ENCODE measurements at places on chromosomes 5 and 9.

GRCh38 chr9:131393622-131394463, at the start of gene PRRC2B:
Gene PRRC2B (plus strand): TSS chr9:131394086. CDS start chr9:131430145, 36,059 bp downstream.
- DNase-seq, result no peak

GRCh38 chr5:168260353-168261226, 30.9 kb upstream of the WWC1 start:
- DNase-seq, result no peak

GRCh38 chr5:57932761-57933160, 450.1 kb upstream of the ACTBL2 start:
- no peak for DNase-seq

GRCh38 chr5:142263346-142263745, 61.5 kb downstream of the SPRY4 start:
- DNase-seq, result no peak

GRCh38 chr5:5767286-5767928, 344.9 kb downstream of the ICE1 start:
- DNase-seq, result no peak

- DNase-seq, result no peak
Observed at GRCh38 chr9:98771209-98771874, 25.0 kb downstream of the ANKS6 start.

DNA sequence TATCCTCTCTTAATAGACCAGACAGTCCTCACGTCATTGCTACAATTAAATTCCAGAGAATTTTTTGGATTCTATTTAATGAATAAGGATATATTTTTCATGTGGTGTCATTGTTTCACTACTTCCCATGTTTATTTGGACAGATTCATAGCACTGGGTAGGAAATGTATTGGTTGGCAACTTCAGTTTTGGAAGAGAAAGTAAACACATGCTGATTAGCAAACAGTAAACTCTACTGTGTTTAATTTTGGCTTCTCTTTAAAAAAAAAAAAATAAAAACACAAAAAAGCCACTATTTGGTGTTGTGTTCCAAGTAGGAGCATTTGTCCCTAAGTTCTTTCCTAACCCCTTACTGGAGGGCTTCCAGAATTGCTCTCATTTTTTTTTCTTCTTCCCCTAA, 77.3 kb downstream of the NFIB start:
- no peak for DNase-seq

GRCh38 chr5:144315994-144316634, 145.4 kb downstream of the KCTD16 start:
- no peak for DNase-seq

GRCh38 chr5:129172580-129172979, 78.0 kb downstream of the ISOC1 start:
- no peak for DNase-seq

DNA sequence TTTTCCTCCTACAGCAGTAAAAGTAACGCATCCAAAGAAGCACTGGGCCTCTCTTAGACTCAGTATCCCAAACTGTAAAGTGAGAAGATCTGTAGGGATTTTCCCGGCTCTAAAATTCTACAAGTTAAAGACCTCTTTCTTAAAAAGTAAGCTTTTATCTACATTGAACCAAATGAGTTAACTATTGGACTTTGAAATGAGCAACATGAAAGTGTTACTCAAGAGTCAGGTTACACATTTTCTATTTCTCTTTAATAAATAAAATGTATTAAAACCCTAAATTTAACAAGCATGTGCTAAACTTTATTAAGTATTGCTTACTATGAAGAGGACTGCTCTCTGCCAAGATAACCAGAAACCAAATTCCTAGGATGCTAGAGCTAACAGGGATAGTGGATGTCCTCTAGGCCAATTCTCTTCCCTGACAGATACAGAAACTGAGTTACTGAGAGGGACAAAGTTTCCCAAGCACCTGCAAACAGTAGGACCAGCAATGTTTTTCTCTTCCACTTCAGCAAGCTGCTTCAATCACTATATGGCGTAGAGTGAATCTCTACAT, 21.7 kb downstream of the NFIB start:
- no peak for DNase-seq

DNA sequence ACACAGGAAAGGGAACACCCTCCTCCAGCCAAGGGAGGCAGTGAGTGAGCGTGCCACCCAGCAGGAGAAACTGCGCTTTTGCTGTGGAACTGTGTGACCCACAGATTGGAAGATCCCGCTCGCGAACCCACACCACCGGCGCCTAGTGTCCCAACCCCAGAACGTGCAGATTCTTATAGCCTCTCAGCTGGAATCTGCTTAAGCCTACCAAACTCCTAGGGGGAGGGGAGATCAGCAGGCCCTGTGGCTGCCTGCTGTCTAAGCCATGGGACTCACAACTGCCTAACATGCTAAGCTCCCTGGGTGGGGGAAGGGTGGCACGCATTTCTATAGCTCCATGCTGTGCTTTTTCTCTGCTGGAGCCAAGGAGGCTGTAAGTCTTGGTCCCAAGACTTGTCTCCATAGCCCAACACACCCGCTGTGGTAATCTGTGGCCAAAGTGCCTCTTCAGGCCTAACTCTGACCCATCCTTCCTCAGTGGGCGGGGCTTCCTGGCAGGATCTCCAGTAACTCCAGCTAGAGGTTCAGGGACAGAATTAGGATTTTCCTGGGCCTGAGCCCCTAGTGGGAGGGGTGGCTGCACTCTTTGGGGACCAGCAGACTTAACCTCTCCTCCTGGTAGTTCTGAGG, 485.0 kb downstream of the TAF11L14 start:
- no peak for DNase-seq

- DNase-seq, result no peak
Observed at GRCh38 chr5:141369994-141370848, at the start of gene PCDHGB3. Gene PCDHGB3 (plus strand): TSS chr5:141370242. CDS start chr5:141370395, 153 bp downstream.

DNA sequence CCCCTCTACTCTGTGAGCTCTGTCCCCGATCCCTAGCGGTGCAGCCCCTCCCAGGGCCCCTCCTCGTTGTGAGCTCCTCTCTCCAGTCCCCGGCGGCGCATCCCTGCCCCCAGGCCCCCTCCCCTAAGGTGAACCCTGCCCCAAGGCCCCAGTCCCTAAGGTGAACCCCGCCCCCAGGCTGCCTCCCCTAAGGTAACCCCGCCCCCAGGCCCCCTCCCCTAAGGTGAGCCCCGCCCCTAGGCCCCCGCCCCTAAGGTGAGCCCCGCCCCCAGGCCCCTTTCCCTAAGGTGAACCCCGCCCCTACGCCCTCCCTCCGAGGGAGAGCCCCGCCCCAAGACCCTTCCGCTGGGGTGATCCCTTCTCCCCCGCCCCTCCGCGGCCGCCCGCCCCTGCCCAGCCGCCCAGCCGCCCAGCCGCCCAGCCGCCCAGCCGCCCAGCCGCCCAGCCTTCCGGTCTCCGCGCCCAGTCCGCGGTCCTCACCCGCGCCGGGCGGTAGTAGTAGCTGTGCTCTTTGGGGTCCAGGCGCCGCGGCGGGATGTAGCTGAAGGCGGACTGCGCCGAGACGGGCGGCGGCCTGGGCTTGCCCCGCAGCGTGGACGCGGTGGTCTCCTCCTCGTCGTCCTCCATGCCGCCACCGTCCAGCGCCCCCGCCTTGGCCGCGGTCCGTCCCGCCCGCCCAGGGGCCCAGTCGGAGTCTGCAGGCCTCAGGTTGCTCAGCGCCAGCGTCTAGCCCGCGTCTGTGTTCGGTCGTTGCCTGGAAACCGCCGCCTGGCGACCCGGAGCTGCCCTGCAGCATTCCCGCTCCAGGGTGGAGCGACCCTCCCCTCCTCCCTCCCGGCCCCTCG, at the start of gene CFAP90:
Gene CFAP90 (minus strand): TSS at position 739 of the 845 bp plus-strand sequence. CDS start 112 bp downstream, at position 627.
- no peak for DNase-seq

DNA sequence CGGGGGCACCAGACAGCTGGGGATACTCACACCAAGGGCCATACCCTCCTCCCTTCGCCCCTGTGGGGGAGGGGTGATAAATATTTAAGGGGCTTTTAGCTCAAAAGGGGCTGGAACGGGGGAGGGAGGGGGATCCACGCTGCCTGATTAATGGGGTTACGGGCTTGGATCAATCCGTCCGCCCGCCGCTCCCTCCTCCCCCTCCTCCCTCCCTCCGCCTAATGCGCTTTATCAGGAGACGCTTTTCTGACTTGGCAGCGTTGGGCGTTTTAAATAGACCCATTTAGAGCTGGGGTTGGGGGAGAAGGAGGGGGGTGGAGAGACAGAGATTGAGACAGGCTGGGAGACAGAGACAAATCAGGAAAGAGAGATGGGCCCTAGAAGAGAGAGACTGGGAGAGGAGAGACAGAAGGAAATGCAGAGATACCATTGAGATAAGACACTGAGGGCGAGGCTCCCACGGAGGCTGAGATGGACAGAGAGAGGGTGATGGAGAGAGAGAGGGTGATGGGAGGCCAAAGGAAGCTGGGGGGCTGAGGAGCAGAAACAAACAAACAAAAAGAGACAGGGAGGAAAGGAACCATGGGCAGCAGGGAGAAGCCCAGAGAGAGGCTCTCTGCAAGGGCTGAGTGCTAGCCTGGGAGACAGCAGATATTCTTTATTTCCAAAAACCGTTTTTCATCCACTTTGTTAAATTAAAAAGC, 10.3 kb downstream of the CNTFR start:
- DNase-seq, result no peak

DNA sequence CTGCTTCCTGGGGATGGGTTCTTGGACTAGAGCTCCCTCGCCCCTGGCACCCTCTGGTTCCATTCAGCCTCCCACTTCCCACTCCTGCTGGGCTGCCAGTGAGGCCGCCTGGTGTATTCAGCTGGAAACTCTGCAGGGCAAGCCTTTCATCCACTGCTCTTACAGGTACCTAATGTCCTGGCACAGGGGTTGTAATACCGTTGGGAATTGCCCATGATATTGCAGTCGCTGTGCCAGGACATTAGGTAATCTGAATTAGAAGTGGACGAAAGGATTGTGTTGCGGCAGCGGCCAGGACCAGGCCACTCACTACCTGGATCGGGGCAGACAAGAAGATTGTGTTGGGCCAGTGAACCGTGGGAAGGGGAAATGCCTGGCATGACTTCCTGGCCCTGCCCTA, 13.1 kb downstream of the TMOD1 start:
- no peak for DNase-seq

DNA sequence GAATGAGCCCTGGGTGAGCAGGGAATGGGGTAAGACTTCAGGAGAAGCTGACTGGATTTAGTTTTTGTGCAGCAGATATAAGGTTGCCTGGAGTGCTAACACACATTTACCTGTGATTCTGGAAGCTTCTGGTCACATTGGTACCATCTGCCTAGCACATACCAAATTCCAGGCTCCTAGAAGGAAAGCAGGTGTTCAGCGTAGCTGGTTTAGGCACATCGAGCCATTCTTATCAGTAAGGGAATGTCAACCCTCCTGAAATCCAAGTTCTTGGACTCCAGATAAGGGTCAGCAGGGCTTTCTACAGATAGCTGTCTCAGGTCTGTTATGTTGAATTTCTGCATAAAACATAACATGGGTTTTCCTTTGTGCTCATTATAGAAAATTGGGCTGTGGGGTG, 10.3 kb downstream of the TCERG1 start:
- DNase-seq, result no peak

DNA sequence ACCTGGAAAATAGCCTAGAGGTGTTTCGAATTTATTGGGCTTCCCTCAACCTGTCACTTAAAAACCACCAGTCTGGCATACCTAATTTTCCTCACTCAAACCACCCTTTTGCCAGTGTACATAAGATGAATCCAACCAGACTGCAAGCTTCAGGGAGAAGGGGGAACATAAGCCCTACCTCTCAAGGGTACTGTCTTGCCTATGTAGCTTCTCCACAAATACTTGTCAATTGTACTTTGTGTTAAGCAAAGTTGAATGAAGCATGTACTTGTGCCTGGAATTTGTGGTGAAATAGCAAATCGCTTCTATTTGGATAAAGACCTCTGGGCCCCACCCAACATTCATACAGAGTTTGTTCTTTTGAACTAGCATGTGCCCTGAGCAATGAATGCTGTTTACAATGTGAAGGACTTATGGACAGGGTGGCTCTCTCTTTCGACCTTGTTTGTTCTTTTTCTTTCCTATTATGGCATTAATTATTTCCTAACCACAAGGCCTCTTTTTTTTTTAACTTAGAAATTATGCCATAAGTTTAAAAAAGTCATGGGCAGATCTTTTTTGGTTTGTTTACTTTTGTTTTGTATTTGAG, 580.2 kb downstream of the EBF1 start:
- DNase-seq, result no peak

DNA sequence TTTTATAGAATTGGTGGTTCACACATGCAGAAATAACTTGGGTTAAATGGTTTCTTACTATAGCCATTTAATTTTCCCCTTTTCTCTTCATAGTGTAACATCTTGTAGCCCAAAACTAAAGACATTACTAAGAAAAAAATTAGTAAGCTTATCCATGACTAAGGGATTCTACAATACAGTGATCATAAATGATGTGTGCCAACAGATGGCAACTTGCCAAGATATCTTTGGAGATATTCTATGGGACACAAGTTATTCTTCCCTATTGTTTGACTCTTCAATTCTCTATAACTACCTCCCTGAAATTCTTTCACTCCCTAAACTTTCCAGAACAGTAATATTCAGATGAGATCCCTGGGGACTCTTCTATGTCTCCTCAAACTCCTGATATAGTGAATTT, 580.6 kb downstream of the PTPRD start:
- no peak for DNase-seq

DNA sequence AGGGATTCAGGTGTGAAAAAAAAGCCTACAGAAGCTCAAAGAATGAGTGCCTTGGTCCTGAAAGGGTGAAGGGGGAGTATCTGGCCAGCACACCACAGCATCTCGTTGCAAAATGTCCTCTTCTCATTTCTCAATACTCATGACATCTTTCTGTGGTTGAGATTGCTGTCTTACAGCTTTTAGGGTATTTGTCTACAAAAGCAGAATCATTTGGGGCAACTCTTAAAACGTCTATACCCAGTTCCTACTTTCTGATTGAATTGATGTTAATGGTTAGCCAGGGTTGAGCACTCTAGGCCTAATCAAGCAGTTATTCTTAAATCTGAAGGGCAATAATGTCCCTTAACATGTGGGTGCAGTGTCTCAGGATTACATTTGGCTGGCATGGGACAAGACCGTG, 21.2 kb upstream of the PCSK5 start:
- no peak for DNase-seq

GRCh38 chr5:174725991-174726601, 1.7 kb downstream of the MSX2 start:
- DNase-seq, result no peak

GRCh38 chr5:107306594-107306993, 364.1 kb downstream of the EFNA5 start:
- no peak for DNase-seq

All from cortex of kidney (tissue), 1 donor.